Prostate gland (tissue), 2 donors: ENCODE measurements at places on chromosomes 7 and 10.

DNA sequence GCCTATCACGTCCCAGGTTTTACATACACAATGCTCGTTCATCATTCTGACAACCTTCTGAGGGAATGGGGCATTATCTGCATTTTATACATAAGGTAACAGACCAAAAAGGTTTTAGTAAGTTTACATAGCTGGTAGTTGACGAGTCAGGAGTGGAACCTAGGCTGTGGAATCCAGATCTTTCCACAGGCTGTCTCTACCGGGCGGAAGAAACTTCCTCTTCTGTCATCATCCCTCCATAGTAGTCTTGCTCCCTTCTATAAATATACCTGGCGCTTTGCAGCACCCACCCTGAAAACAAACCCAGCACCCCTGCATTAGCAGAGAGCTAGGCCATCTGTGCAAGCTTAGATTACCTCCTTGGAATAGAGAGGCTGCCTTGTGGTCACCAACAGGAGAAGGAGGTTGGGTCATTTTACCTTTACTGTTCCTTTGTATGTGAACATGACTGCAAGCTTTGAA lies 1.3 kb downstream of the TSPAN13 start:
- DNase-seq, result no peak
- H3K4me1 ChIP-seq, result no peaks in the 10 kb centered on the region
- no peaks in the 10 kb centered on the region for H3K27me3 ChIP-seq
- peak overlapping the region; percentile 58 for H3K27ac ChIP-seq
- H3K4me3 ChIP-seq, result peak overlapping the region; percentile 64

DNA sequence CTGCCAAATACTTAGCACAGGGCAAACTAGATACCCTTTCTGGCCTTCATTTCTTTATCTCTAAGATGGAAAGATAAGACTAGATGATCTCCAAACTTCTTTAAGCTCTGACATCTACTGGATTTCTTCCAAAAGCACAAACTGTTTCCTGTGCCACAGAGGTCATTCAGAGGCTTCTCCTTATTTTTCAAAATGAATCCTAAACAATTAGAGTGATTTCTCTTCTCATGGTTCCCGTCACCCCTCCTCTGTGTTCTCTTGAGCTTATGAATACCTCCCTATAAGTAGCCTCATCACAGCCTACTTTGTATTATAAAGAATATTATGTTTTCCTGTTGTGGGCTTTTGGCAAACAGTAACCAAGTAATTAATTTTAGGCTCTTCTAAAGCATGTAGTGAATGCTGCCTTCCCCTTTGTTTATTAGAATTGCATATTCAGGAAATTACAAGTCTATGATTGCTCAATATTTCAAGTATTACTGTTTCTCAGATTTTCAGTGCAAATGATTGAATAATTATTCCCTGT lies 179.5 kb downstream of the REEP3 start:
- H3K27me3 ChIP-seq, result no peaks in the 10 kb centered on the region
- no peak overlapping the region for H3K4me3 ChIP-seq
- peaks cover 13% of the 10 kb centered on the region for H3K4me1 ChIP-seq
- peak overlapping the region; percentile 43 for H3K27ac ChIP-seq
- H3K36me3 ChIP-seq, result no peaks in the 10 kb centered on the region

DNA sequence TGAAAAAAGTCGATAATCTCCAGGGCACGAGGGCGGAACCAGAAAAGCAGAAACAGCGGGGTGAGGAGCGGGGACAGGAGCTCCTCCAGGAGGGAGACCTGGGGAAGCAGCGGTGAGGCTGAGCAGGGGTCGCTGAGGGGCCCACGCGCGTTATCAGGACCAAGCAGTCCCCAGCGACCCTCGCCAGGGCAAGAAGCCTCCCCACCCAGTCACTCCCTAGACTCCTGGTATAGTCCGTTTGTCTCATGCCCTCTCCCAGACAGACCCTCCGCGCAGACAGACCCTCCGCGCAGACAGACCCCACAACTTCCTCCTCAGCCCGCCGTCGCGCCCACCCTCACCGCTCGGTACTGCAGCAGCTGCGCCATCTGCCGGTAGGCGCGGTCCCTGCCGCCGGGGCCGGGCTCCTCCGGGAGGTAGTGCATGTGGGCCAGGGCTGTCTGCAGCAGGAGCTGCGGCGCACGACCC lies 6.3 kb downstream of the ATG9B start:
- H3K27me3 ChIP-seq, result no peaks in the 10 kb centered on the region
- peak; percentile 41 for DNase-seq
- peak overlapping the region; percentile 19 for H3K4me3 ChIP-seq
- H3K27ac ChIP-seq, result no peak overlapping the region

DNA sequence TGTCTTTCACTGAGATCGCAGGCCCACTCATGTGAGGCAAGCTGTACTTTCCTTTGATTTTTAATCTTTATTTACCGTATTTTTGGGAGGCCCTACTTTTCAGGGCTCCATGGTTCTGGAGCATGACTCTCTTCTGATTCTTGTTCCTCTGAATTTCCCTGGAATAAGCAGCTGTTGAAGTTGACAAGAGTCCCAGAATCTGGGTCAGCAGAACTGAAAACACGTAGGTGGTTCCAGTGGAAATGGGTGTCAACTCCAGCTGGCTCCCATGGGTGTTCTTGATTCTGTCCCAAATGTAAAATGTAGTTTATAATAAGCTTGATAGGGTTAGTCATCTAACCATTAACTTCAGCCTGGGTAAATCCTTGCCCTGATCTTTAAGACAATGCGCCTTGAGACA lies 409.4 kb downstream of the GATA3 start:
- no peaks in the 10 kb centered on the region for H3K4me1 ChIP-seq
- no peak for DNase-seq
- no peak overlapping the region for H3K27ac ChIP-seq
- no peaks in the 10 kb centered on the region for H3K36me3 ChIP-seq
- H3K4me3 ChIP-seq, result no peak overlapping the region
